ENCODE measurements at places on chromosomes 11 and 22. TPM values are rescaled to one million over a fixed set of nuclear protein-coding genes. Genes with fewer than 3 reads are reported as not detected.

NXPE4 gene
- polyA plus RNA-seq: not detected

SERPIND1 gene
- polyA plus RNA-seq: not detected

SNX32 gene
- polyA plus RNA-seq: 12.6 TPM

GSTP1 gene
- polyA plus RNA-seq: 94.6 TPM

DNAJB13 gene
- polyA plus RNA-seq: not detected

SLC37A2 gene
- polyA plus RNA-seq: 0.12 TPM

GLYAT gene
- polyA plus RNA-seq: not detected

TMPRSS5 gene
- 2.6 TPM for polyA plus RNA-seq

TYR gene
- polyA plus RNA-seq: not detected

HEPN1 gene
- not detected for polyA plus RNA-seq

KCNQ1OT1 gene
- 0.32 TPM for polyA plus RNA-seq

PIK3C2A gene
- 24.9 TPM for polyA plus RNA-seq

PYGM gene
- 0.43 TPM for polyA plus RNA-seq

CDC42BPG gene
- 0.26 TPM for polyA plus RNA-seq

MYO18B gene
- polyA plus RNA-seq: 0.34 TPM

B4GALNT4 gene
- 478 TPM for polyA plus RNA-seq

ABTB2 gene
- polyA plus RNA-seq: 0.68 TPM

IGF2 gene
- not detected for polyA plus RNA-seq

CASP1 gene
- polyA plus RNA-seq: not detected

STIP1 gene
- 161 TPM for polyA plus RNA-seq

CNIH2 gene
- polyA plus RNA-seq: 54.5 TPM

DCUN1D5 gene
- 85.5 TPM for polyA plus RNA-seq

DDTL gene
- polyA plus RNA-seq: 0.56 TPM
